A549 treated with CpdA at 1 μM for 4 hours (cell line): ENCODE measurements at places on chromosomes 6 and 20. TPM values are rescaled to one million over a fixed set of nuclear protein-coding genes. Genes with fewer than 3 reads are reported as not detected.

The CST2 gene
- total RNA-seq = 0.22 to 0.44 TPM (median 0.39 TPM) in 3 of 5 replicates, not detected in the others

The KCNB1 gene
- total RNA-seq = 0.14 to 0.44 TPM (median 0.24 TPM) in 5 replicates

The VSTM2L gene
- total RNA-seq = 5.8 to 9.3 TPM (median 6.3 TPM) in 5 replicates

The SAMD5 gene
- total RNA-seq = 0.62 to 0.94 TPM (median 0.76 TPM) in 5 replicates

The LHFPL5 gene
- 0.13 to 0.22 TPM (median 0.16 TPM) in 3 of 5 replicates, not detected in the others for total RNA-seq

The GSTA4 gene
- 7.3 to 8.9 TPM (median 7.4 TPM) in 5 replicates for total RNA-seq

The NRM gene
- 22.2 to 29.6 TPM (median 27.7 TPM) in 5 replicates for total RNA-seq

The FOXP4 gene
- total RNA-seq = 16.9 to 25.7 TPM (median 21.8 TPM) in 5 replicates

The PRL gene
- total RNA-seq = not detected in 5 replicates

The C4B gene
- total RNA-seq = 0.56 to 1.3 TPM (median 0.94 TPM) in 5 replicates

The BTN1A1 gene
- 0.06 TPM in 1 of 5 replicates, not detected in the others for total RNA-seq

The FOXF2 gene
- total RNA-seq = 17.7 to 24.2 TPM (median 23.0 TPM) in 5 replicates
